A549 treated with dexamethasone at 1 μM for 4 hours (cell line): ENCODE measurements at places on chromosomes 5 and 9. TPM values are rescaled to one million over a fixed set of nuclear protein-coding genes. Genes with fewer than 3 reads are reported as not detected.

The RNF180 gene
- 0.18 to 0.47 TPM (median 0.41 TPM) in 5 replicates for total RNA-seq

The PLEKHG4B gene
- 1.1 to 1.5 TPM (median 1.3 TPM) in 5 replicates for total RNA-seq

The PDZD2 gene
- 0.36 to 0.65 TPM (median 0.60 TPM) in 5 replicates for total RNA-seq

The FOXD4L3 gene
- total RNA-seq, result 0.05 to 0.08 TPM in 2 of 5 replicates, not detected in the others

The SPIN1 gene
- total RNA-seq, result 34.8 to 48.9 TPM (median 46.3 TPM) in 5 replicates

The PCDHGA2 gene
- total RNA-seq, result 0.46 to 0.83 TPM (median 0.69 TPM) in 5 replicates

The TLX3 gene
- total RNA-seq, result not detected in 5 replicates

The DDX4 gene
- 0.05 to 0.08 TPM in 2 of 5 replicates, not detected in the others for total RNA-seq

The CCL27 gene
- 0.13 TPM in 2 of 5 replicates, not detected in the others for total RNA-seq

The DAPK1 gene
- total RNA-seq, result 21.1 to 31.2 TPM (median 28.0 TPM) in 5 replicates

The IFNA2 gene
- total RNA-seq, result not detected in 5 replicates

The IL6ST gene
- 59.8 to 125 TPM (median 113 TPM) in 5 replicates for total RNA-seq

The SMIM33 gene
- total RNA-seq, result not detected in 5 replicates

The SPAAR gene
- total RNA-seq, result 0.10 to 0.20 TPM (median 0.15 TPM) in 4 of 5 replicates, not detected in the other

The MAMDC4 gene
- 1.3 to 4.3 TPM (median 3.4 TPM) in 5 replicates for total RNA-seq

The KCNV2 gene
- total RNA-seq, result not detected in 5 replicates

The LHX6 gene
- total RNA-seq, result 2.9 to 3.7 TPM (median 3.2 TPM) in 5 replicates

The MEIKIN gene
- total RNA-seq, result not detected in 5 replicates

The GABRB2 gene
- 0.01 TPM in 1 of 5 replicates, not detected in the others for total RNA-seq

The HAVCR2 gene
- 0.32 to 0.52 TPM (median 0.38 TPM) in 5 replicates for total RNA-seq

The OR1L1 gene
- not detected in 5 replicates for total RNA-seq

The IFNA13 gene
- not detected in 5 replicates for total RNA-seq

The CREB3 gene
- total RNA-seq, result 52.5 to 59.5 TPM (median 55.6 TPM) in 5 replicates

The SPATA31C1 gene
- not detected in 5 replicates for total RNA-seq

The PSD2 gene
- total RNA-seq, result 0.02 to 0.05 TPM (median 0.02 TPM) in 4 of 5 replicates, not detected in the other

The PKN3 gene
- 10.5 to 17.4 TPM (median 16.2 TPM) in 5 replicates for total RNA-seq
